ENCODE measurements at places on chromosomes 13 and 19. TPM values are rescaled to one million over a fixed set of nuclear protein-coding genes. Genes with fewer than 3 reads are reported as not detected.

CD177 gene
- not detected for polyA plus RNA-seq

GGACT gene
- 3.3 TPM for polyA plus RNA-seq

DNA sequence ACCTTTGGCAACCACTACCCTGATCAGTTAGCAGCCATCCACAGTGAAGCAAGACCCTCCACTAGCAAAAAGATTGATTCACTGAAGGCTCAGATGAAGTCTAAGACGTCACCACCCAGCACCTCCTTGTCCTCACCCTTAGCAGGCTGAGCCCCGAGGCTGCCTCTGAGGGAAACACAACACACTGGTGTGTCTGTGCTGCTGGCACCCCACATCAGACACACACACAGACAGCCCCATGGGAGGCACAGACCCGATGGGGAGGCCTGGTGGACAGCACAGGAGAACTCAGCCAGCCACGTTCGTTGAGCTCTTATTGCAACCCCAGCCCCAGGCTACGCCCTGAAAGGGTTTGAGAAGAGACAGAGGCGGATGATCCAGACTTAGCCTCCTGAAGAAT lies 94.7 kb downstream of the ZDHHC20 start:
- no peak for DNase-seq
- H3K4me3 ChIP-seq, result no peak overlapping the region
- H3K27me3 ChIP-seq, result no peaks in the 10 kb centered on the region

DNA sequence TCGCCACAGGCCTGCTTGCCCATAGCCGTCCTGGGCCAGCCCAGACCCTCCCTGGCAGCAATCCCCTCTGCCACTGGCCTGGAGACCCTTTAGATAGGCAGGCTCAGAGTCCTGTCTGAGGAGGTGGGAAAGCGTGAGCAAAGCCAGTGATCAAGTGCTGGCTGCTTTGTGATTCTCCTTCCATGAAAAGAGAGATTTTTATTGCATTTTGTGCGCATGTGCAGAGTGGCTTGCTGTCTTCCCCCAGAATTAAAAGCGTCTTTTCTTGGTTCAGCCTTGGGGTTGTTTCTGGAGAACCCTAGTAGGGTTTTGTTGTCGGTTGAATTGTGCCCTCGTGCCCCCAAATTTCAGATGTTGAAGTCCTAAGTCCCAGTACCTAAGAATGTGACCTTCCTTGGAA lies 44.9 kb upstream of the DCT start:
- H3K4me3 ChIP-seq, result no peak overlapping the region
- no peak overlapping the region for H3K27ac ChIP-seq
- H3K4me1 ChIP-seq, result no peaks in the 10 kb centered on the region

DNA sequence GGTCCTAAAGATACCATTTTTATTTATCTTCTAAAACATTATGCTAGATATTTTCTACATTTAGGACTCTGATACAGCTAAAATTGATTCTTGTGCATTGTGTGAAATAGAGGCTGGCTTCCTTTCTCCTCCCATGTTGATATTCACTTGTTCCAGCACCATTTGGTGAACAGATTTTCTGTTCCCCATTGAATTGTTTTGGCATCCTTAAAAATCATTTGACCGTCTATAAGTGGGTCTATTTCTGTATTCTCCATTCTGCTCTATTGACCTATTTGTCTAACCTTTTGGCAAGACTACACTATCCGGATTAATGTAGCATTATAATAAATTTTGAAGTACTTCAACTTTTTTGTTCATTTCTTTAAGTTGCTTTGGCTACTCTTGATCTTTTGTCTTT lies 2689.2 kb downstream of the PCDH9 start:
- H3K27ac ChIP-seq, result no peak overlapping the region
- H3K36me3 ChIP-seq, result no peaks in the 10 kb centered on the region
- no peaks in the 10 kb centered on the region for H3K27me3 ChIP-seq
- no peak for DNase-seq

NCR1 gene
- polyA plus RNA-seq, result not detected

DNA sequence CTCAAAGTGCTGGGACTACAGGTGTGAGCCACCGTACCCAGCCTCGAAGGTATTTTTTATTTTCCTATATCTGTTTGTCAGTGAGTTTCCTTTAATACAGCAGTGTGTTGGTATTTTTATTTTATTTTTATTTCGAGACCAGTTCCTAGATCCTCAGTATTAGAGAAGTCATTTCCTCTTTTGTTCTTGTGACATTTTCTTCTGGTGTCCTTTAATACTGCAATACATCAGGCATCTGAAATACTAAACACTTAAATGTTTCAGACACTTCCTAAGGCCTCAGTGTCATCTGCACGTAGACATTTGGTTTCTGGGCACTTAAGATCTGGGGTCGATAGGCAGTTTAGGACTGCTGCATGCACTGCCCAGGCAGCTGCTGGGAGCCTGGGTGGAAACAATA lies 22.5 kb downstream of the GATAD2A start:
- H3K4me1 ChIP-seq, result no peaks in the 10 kb centered on the region
- H3K36me3 ChIP-seq, result no peaks in the 10 kb centered on the region
- H3K27ac ChIP-seq, result no peak overlapping the region
- H3K27me3 ChIP-seq, result no peaks in the 10 kb centered on the region
- no peak for DNase-seq

DNA sequence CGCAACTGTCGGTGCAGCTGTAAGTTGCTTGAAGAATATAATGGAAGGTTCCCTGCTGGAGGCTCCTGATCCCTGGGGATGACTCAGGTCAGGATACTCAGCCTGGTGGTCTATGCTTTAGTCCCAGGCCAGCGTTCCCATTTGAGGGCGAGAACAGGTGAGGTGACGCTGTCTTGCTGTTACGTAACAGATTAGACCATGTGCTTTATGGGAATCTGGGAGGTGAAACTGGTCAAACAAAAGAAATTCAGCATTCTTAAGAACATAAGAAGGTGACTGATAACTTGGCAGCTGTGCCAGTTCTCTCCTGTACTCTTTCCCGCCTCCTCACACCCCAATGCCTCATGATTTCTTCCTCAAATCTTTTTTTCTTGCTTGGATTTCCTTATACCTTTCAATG lies at the start of gene CXCL17:
Gene CXCL17, minus strand, starts transcription at position 114 of the 400 bp plus-strand sequence. CDS start 114 bp downstream, outside the sequence.
- no peaks in the 10 kb centered on the region for H3K27me3 ChIP-seq
- no peak within 1 kb of the TSS for H3K4me3 ChIP-seq
- no peak for DNase-seq
- H3K36me3 ChIP-seq, result no peaks in the 10 kb centered on the region
- H3K4me1 ChIP-seq, result peaks cover 31% of the 10 kb centered on the region

DNA sequence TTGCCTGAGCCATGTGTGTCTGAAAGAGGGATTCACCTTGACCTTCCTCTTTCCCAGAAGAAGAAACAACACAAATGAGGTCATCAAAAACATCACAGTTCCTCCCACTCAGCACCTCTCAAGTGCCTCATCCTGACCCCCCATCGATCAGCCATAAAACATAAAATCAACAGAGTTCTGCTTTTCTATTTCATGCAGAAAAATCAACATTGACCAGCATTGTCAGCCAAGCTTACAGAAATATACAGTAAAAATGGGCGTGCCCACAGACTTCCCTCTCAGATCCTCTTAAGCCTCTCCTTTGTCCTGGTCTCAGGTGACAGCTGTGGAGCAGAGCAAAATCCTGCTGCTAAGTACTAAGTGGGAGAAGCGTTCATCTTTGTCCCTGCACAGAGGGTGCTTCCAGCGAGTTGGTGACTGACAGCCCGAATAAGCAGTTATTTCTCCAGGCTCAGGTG lies 213.3 kb downstream of the OLFM4 start:
- H3K4me1 ChIP-seq, result no peaks in the 10 kb centered on the region
- DNase-seq, result no peak
- no peaks in the 10 kb centered on the region for H3K36me3 ChIP-seq
- no peak overlapping the region for H3K27ac ChIP-seq

- H3K27ac ChIP-seq, result no peak overlapping the region
- DNase-seq, result no peak
- no peaks in the 10 kb centered on the region for H3K36me3 ChIP-seq
- H3K4me1 ChIP-seq, result peaks cover 6% of the 10 kb centered on the region
- no peak overlapping the region for H3K4me3 ChIP-seq
- H3K27me3 ChIP-seq, result no peaks in the 10 kb centered on the region
These were observed 44.1 kb upstream of the RFXAP start for GRCh38 chr13:36774931-36775330.

- H3K27ac ChIP-seq, result no peak overlapping the region
- no peaks in the 10 kb centered on the region for H3K27me3 ChIP-seq
- no peaks in the 10 kb centered on the region for H3K4me1 ChIP-seq
- H3K36me3 ChIP-seq, result no peaks in the 10 kb centered on the region
These were observed 425 bp upstream of the COLGALT1 start for GRCh38 chr19:17554968-17555479.

GRCh38 chr19:40693150-40693788 lies 2.8 kb upstream of the NUMBL start:
- H3K4me1 ChIP-seq, result peaks cover 5% of the 10 kb centered on the region
- H3K36me3 ChIP-seq, result no peaks in the 10 kb centered on the region
- no peak overlapping the region for H3K27ac ChIP-seq
- H3K27me3 ChIP-seq, result no peaks in the 10 kb centered on the region

DNA sequence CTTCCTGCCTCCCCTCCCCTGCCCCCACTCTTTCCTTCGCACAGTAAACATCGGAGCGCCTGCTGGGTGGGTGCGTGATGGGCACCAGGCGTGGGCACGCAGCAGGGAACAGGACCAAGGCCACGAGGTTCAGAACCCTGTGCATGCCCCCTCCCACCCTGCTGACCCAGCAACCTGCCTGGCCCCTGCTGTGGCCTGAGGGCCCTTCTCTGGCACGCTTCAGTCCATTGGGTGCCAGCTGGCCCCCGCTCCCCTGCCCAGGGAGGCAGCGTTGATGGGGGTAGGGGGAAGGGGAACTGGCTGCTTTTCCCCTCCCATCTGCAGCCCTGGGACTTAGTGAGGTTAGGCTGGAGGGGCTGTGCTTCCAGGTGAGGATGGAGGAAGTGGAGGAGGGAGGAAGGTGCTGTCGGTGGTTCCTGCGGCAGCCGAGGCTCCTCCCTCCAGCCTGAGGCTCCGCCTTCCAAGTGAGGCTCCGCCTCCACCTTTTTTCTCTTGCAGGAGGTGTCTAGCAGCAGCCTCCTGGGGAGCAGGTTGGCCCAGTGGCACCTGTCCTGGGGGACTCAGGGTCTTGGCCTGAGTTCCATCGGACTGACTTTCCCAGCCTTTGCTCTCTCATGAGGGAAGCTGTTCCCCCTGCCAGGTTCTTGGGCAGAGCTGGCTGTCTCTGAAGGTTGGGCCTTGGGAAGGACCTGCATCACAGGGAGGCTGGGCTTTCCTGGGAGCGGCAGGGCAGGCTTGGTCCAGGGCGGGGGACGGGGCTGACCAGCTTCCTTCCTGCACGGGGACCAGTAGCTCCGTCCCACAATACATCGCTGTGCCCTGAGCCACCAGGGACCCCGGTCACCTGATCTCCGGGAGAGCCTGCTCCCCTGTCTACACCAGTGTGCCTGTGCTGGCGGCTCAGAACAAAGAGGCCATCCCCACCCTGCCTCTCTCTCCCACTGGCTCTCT lies 7.3 kb downstream of the PIAS4 start:
- H3K27ac ChIP-seq, result peak overlapping the region; percentile 65
- no peak overlapping the region for H3K4me3 ChIP-seq
- no peaks in the 10 kb centered on the region for H3K27me3 ChIP-seq
- no peaks in the 10 kb centered on the region for H3K36me3 ChIP-seq
- DNase-seq, result peak; percentile 16

DNA sequence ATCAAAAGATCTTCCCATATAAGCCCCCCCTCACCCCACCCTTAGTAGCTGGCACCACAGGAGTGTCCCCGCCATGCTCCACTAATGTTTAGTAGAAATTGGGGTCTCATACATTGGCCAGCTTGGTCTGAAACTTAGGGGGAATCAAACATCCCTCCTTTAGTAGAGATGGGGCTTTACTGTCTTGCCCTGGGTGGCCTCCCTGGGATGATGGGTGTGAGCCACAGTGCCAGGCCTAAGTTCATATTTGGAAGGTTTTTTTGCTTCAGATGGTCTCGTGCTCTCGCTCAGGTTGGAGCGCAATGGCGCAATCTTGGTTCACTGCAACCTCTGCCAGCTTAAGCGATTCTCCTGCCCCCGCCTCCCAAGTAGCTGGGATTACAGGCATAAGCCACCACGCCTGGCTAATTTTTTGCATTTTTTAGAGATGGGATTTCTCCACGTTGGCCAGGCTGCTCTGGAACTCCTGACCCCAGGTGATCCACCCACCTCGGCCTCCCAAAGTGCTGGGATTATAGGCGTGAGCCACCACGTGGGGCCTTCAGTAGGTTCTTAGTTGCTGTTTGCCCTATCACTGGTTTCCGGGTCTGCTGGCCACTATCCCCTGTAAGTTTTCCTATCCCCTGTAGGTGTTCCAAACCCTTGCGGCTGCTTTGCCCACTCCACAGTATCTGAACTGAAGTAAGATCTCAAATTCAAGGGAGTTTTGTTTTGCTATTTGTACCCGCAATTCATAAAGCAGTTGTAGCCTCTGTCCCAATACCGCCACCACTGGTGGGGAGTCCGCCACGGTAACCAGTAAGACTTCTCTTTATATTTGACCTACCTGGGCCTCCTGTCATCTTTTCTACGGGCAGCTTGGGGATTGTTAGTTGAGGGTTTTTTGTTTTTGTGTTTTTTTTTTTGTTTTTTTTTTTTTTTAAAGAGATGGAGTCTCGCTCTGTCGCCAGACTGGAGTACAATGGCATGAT lies 34.1 kb downstream of the NLRP12 start:
- no peaks in the 10 kb centered on the region for H3K27me3 ChIP-seq
- no peak overlapping the region for H3K4me3 ChIP-seq
- no peak for DNase-seq
- no peaks in the 10 kb centered on the region for H3K4me1 ChIP-seq
- no peak overlapping the region for H3K27ac ChIP-seq

DNA sequence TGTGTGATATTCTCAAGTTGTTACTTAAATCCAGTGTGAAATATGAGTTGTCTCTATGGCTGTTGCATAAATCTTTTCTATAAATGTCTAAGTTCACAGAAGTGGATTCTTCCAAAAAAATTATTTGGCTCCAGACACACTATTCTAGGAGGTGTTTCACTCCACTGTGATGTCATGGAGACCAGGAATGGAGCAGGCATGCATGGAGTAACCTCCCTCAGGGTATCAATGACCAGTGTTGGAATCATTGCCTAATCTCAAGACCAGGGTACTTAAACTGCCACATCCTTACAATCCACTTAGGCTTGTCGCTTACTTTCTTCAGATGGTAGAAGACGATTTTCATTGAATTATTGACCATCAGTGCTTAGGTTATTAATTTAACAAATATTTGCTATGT lies 55.4 kb downstream of the LRRC63 start:
- H3K4me1 ChIP-seq, result no peaks in the 10 kb centered on the region
- H3K27ac ChIP-seq, result no peak overlapping the region
- no peaks in the 10 kb centered on the region for H3K36me3 ChIP-seq
- no peak for DNase-seq
- no peak overlapping the region for H3K4me3 ChIP-seq
- no peaks in the 10 kb centered on the region for H3K27me3 ChIP-seq

DHDH gene
- 1.5 TPM for polyA plus RNA-seq

GRCh38 chr19:17385878-17386611 lies 8.0 kb downstream of the CCDC194 start:
- no peaks in the 10 kb centered on the region for H3K36me3 ChIP-seq
- no peak overlapping the region for H3K4me3 ChIP-seq
- peak; percentile 78 for DNase-seq
- no peaks in the 10 kb centered on the region for H3K4me1 ChIP-seq
- H3K27me3 ChIP-seq, result peaks cover 9% of the 10 kb centered on the region

- H3K36me3 ChIP-seq, result no peaks in the 10 kb centered on the region
- H3K4me1 ChIP-seq, result peaks cover 18% of the 10 kb centered on the region
- H3K27ac ChIP-seq, result no peak overlapping the region
- H3K27me3 ChIP-seq, result no peaks in the 10 kb centered on the region
- no peak overlapping the region for H3K4me3 ChIP-seq
These were observed 9.5 kb downstream of the AXL start for GRCh38 chr19:41228486-41228885.

GRCh38 chr13:112984501-112984900 lies 15.5 kb downstream of the MCF2L start:
- no peak overlapping the region for H3K4me3 ChIP-seq
- no peak for DNase-seq
- peak overlapping the region; percentile 86 for H3K27ac ChIP-seq
- H3K4me1 ChIP-seq, result peaks cover 16% of the 10 kb centered on the region
